ENCODE measurements at places on chromosomes 5 and 9.

DNA sequence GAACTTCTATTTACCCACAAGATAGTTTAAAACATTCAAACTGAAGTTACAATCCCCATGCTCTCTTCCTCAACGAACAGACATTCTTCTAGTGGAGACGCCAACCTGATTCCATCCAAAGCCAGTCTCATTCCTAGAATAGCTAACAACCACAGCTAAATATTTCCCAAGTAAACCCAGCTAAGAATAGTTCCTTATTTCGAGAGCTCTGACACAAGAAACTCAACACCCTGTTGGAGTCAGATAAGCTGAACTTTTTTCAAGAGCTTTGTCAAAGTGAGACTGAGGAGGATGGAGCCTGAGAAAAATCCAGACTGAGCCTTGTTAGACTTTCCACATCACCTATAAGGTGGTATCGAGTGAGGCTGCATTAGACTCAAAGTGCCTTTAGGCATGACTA, 56.7 kb upstream of the RPS23 start:
- no peak for DNase-seq

GRCh38 chr9:132517815-132518550, 64.4 kb upstream of the BARHL1 start:
- DNase-seq: no peak

DNA sequence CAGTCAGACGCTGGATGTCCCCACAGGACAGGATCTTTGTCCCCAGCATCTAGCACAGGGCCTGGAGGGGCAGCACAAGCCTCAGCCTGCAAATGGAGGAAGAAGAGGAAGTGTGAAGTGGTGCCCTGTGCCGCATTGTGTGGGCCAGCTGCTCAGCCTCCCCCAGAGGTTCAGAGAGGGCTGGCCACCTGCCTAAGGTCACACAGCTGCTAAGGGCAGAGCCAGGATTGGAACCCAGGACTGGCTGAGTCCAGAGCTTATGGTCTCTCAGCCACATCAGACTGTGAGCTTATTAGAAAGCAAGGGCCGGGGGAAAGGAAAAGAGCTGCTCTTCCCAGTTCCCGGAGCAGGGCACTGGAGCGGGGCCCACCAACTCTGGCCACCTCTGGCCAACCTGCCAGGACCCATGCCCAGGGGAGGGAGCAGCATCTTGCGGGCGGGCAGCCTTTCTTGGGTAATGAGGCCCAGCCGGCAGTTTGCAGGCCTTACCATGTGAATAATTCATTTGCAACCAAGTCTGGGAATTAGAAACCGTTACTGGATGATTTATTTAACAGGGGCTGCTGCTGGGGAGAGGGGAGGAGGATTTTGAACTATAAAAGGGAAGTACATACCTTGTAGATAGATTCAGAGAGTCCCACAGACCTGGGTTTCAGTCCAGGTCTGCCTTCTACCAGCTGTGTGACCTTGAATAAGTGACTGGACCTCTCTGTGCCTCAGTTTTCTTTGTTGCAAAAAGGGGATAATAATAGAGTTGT, 11.6 kb upstream of the CRB2 start:
- no peak for DNase-seq

- peak; percentile 40 for DNase-seq
Observed at GRCh38 chr5:34474573-34475021, 181.5 kb upstream of the RAI14 start.

DNA sequence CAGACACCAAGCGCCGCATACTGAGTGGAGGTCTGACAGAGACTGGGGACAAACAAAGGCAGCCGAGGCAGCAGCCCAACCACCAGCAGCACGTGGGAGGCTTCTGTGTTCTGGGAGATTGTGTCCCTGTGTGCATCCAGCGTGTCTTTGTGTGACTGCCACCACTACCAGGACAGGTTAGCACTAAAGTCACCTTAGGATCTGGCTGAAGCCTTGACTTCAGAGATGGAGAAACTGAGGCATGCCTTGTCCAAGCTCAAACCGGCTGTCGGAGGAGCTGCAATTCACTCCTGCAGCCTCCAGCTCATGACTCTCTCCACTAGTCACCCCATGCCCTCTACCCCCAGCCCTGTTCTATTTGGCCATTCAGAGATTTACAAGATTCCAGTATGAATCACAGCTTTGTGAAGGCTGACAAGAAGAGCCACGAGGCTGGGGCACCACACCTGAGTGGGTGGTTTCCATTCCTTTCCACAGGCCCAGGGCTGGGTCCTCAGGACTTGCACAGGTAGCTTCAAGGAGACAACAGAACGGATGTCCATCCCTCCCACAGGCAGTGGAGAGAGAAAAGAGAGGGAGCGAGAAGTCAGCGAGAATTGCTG, 69.3 kb downstream of the SHB start:
- no peak for DNase-seq

- DNase-seq: no peak
Observed at GRCh38 chr9:98241357-98242300, 13.8 kb downstream of the TBC1D2 start.

- DNase-seq: no peak
Observed at GRCh38 chr5:1974081-1974480, 91.4 kb upstream of the IRX4 start.

DNA sequence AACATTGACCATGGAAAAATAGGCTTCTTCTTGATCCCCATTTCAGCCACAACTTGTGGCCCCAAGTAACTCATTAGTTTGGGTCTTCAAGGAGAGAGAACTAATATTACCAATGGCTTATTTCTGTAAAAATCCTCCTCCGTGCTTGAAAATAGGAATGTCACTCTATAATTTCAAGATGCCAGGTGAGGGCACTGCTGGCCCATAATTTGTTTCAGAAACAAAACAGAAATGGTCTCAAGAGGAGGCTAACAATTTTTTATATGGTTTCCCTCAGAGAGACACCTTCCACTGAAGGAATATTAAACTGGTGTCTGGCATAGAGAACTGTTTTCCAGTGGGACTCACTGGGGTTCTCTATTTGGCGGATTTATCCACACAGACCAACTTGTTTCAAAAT, 437.0 kb upstream of the TRPC7 start:
- DNase-seq: no peak

DNA sequence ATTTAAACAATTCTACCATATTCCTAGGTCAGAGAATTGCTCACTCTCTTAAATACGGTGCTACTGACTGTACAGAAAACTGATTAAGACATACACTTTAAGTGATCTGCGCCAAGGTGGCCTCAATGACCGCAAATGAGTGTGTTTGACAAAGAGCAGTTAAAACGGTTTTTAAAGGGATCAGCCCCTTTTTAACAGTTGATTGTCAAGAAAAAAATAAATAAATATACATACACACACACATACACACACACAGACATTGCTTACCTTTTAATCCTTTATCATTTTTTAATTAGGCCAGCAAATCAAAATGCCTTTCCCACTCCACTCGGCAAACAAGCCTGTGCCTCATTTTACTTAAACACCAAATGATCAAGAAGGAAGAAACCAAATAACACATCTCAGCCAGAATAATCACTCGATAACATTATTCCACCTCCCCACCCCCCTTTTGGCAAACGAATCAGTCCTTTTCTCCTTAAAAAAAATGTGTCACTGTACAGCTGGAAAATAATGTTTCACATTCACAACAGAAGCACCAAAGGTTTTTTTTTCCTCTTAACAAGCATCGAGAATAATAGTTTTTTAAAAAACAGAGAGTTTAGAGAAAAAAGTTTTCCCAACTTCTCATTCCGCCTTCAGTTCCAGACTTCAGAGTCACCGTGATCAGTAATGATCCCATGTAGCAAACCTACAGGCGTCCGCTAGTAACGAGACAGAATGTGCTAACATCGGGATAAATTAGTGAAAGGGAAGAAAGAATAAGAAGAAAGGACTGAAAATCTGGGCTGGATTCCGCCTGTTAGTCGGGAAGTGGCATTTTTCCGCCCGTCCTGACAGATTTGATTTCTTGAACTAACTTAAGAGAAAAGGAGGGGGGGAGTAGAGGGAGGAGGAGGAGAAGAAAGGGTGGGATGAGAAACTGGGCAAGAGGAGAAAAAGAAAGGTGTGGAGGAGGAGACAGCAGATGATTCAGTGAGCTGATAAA, at the start of gene ZNF608:
Gene ZNF608 (minus strand): TSS at position 712 of the 988 bp plus-strand sequence. CDS start 1,650 bp downstream, outside the sequence.
- DNase-seq: no peak

DNA sequence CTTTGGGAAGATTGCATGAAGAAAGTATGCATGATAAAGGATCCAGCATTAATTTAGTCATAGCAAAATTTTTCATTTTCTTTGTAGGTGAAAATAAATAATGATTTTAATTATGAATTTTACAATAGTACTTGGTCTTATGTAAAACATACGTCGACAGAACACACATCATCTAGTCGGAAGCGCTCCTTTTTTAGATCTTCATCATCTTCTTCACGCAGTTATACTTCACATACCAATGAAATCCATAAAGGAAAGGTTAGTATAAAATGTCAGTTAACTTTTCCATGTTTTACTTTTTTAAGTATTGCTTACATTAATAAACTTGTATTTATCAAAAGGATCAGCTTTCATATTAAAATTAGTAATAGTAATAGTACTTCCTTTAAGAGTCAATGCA, 35.8 kb downstream of the C7 start:
- DNase-seq: no peak

GRCh38 chr5:85000671-85001070, 616.0 kb upstream of the EDIL3 start:
- no peak for DNase-seq

Measured in activated CD4-positive, alpha-beta T cell treated with anti-CD3 and anti-CD28 coated beads, Interleukin-2, amount 50 U/mL, for 16 hours (primary cell).